ENCODE measurements at places on chromosomes 3 and 15.
A peak's percentile ranks its signal among the peaks of the same experiment; 100 is the strongest.

DNA sequence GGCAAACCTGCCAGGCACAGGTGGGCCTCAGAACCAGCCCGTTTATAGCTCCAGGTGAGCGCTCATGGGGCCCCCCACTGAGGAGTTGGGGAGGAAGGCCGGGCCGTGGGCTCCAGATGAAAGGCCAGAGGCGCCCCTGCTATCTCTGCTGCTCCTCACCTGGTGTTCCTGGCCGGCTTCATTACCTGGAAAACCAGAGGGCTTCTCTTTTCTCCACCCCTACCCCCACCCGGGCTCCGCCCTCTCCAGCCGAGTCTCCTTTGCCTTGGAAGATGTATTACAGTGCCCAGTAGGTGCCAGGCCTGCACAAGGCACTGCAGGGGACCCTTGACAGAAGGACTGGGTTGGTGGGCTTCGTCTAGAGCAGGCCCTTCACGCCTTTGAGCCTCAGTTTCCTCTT, 111.4 kb downstream of the WNT7A start:
- DNase-seq = no peak

DNA sequence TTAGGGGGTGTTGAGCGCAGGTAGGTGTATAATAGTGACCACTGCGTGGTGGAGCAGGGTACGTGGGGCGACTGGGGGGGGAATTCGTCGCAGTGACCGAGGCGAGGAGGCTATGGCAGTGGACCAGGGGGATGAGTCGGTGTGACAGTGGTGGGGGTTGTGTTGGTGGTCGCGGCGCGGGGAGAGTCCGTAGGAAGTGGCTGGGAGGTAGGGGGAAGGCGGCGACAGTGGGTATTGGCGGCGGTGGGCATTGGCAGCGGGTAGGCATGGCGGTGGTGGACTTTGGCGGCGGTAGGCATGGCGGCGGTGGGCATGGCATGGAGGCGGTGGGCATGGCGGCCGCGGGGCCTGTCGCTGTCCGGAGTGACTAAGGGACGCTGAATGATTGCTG, 739 bp downstream of the SNRPN start:
- peak; percentile 19 for DNase-seq

- DNase-seq = peak; percentile 68
These were observed 7.2 kb downstream of the CLCN2 start for GRCh38 chr3:184354121-184354728.

DNA sequence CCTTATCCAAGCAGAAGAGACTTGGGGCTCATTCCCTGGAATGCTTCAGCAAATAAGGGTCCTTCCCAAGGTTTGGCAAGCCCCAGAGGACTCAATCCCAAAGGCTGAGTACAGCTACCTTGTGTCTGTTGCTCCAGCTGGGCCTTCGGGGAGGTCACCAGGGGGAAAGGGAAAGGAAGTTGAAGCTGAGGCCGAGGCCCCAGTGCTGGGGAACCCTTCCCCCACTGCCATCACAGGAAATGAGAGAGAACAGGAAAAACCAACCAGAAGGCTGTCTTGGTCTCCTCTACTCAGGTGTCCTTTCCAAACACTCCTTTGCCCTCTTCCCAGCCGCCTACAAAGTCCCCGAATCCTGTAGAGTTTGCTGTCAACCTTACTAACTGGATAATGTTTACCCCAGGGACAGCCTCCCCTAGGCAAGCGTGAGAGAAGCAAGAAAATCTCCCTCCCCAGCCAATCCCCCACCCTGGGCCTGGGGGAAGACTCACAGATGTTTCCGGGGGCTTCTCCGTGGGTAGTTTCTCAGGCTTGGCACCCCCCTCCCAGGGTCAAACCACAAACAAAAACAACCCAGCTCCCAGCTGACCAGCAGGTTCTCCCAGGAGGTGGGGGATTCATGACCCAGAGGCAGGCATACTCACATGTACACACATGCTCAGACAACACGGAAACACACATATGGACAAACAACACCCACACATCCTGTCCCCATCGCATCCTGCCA, 5.5 kb downstream of the CSRNP1 start:
- DNase-seq = peak; percentile 51

GRCh38 chr15:50665938-50666337, 20.7 kb downstream of the TRPM7 start:
- DNase-seq = no peak

DNA sequence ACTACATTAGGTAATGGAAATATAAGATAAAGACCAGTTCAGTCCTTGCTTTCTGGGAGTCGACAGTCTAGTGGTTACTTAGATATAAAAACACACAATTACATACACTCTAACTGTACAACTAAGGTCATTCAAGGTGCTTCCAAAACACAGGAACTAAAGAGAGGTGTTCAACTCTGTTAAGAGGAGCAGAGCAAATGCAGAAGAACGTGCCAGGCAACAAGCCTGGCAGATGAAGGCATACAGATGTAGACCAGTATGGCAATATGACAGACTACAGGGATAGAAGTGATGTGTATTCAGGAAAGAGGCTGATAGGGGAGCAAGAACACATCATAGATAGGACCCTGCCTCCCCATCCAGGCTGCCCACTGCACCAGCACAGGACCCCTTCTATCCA, 78.3 kb downstream of the CBLB start:
- DNase-seq = no peak

- peak; percentile 60 for DNase-seq
These were observed 60.5 kb downstream of the RAB7A start for GRCh38 chr3:128786434-128787020.

DNA sequence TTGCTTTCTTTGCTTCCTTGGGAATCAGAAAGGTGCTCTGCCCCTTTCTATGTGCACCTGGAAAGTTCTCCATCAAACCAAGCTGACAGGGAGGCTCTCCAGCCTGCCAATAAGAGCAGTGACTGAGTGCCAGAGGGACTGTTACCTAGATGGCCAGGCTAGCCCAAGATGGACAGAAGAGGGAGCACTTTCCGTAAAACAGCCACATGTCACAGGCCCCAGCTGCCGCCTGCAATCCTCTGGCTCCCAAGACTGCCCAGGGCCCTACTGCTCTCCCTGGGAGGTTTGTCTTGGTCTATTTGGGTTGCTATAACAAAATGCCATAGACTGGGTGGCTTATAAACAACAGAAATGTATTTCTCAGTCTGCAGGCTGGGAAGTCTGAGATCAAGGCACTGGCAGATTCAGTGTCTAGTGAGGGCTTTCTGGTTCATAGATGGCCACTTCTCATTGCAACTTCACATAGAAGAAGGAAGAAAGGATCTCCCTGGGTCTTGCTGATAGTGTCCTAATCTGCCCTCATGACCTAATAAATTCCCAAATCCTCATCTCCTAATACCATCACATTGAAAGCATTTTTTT, 72.3 kb downstream of the TAMM41 start:
- peak; percentile 69 for DNase-seq

DNA sequence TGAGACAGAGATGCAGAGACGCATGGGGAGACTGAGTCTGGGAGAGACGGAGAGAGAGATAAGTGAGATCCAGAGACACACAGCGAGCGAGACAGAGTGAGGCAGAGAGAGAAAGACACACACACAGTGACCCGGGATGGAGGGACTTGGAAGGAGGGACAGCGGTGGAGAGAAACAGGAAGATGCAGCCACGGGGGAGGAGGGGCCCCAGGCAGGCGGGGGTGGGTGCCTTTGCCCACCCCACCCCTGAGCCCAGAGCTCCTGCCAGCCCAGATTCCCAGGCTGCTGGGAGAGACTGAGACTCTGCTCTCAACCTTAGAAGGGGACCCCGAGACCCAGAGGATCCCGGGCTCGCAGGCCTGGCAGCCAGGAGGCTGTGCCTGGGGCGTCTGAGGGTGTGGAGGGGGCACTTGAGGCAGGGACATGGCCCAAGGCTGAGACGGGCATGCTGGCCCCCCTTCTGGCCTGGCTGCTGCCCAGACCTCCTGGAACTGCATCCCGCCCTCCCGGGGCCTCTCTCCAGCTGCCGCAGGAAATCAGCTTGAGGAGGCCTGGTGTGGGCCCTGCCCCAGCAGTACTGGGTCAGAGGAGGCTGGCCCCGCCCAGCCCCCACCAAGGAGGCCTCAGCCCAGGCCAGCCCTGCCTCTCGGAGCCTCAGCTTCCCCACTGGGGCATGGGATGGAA, 18.1 kb downstream of the H1-8 start:
- DNase-seq = peak; percentile 95

DNA sequence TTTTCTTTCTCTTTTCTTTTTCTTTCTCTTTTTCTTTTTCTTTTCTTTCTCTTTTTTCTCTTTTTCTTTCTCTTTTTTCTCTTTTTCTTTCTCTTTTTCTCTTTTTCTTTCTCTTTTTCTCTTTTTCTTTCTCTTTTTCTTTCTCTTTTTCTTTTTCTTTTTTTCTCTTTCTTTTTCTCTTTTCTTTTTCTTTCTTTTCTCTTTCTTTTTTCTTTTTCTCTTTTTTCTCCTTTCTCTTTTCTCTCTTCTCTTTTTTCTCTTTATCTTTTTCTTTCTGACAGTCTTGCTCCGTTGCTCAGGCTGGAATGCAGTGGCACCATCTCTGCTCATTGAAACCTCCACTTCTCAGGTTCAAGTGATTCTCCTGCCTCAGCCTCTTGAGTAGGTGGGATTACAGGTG, 335.7 kb downstream of the SQOR start:
- DNase-seq = no peak

DNA sequence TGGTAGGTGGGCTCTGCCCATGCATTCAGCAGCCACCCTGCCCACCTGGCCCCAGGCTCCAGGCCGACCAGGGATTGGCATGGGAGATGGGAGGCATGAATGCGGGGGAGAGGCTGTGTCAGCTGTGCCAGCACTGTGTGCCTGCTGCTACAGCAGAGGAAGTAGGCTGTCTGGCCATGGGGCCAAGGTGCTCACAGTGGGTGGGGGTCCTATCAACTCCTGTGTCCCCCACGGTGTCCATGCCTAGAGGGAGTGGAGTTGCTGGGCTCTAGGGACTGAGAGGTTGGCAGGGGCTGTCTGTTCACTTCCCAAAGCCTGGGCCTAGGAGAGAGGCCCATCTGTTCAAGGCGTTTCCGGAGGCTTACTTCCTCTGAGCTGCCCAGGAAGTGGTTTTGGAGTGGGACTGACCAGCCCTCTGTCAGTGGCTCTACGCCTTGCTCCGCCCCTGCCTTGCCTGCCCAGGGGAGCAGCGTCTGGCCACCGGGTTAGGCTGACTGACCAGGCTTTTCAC, 5.8 kb downstream of the PRKCD start:
- peak; percentile 41 for DNase-seq

- no peak for DNase-seq
These were observed 41.7 kb upstream of the SMAD3 start for GRCh38 chr15:67023517-67024313.

GRCh38 chr15:89244574-89244903, 760 bp downstream of the FANCI start:
- DNase-seq = no peak

- no peak for DNase-seq
These were observed 32.5 kb upstream of the TP63 start for GRCh38 chr3:189598530-189599225.

DNA sequence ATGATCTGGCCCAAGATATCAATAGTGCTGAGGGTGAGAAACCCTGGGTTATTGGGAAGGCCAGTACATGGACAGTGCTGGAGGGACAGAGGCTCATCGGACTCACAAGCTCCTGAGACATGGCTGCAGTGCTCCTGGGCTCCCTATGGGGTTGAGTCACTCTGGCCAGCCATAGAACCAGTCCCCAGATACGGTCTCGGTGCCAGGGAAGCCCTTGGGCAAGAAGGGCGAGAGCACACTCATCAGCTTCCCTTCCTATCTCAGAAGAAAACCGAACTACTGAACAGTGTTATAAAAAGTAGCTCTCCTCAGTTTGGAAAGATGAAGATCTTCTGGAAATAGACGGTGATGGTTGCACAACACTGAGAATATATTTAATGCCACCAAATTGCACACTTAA, 34.4 kb downstream of the POC1A start:
- no peak for DNase-seq

DNA sequence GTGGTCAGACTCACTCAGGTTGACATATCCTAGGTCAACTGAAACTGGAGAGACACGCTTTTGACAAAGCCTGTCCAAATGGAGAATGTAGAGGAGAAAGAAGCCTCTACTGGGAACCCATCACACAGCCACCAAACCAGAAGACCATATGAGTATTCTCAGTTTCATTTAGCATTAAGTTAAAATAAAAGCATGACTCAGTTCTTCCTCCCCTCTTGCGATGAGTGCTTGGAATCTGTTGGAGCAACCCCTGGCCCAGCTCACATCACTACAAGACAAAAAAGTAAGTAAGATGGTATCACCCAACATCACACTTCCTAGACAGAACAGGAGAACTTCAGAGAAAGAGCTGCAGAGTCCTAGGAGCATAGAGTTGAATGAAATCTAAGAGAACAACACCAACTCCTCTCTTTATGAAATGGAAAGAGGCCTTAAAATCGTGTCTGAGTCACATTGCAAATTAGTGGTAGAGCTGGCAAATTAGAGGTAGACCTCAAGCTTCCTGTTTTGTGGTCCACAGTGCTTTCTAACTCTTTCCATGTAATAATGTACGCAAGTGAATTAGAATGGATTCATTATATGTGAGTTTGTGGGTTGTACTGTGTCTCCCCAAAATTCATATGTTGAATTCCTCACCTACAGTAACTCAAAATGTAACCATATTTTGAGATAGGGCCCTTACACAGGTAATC, 51.2 kb downstream of the FGF12 start:
- DNase-seq = no peak

GRCh38 chr15:56943403-56943802, 25.0 kb downstream of the TCF12 start:
- DNase-seq = peak; percentile 43

- DNase-seq = no peak
These were observed 50.7 kb downstream of the ADAMTS17 start for GRCh38 chr15:100291106-100291505.

DNA sequence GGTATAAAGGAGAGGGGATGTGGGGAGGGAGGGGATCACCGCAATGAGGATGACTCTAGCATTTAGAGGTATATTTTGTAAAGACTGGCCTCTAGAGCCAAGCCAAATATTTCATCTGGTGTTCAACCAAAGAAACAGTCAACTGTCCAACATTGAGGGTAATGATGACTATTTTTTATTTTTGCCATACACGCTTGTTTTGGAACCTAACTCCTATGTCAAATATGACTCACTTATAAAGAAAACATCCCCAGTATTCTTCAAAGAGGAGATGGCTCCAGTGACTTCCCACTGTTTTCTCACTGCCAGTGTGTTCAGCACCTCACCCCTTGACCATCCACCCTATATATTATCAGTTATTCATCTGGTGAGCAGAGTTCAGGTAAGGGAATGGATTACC, 77.3 kb downstream of the WNT5A start:
- no peak for DNase-seq

Measured in adipocyte (in vitro differentiated cells).